ENCODE measurements at places on chromosomes 1 and 21.

GRCh38 chr1:170114906-170115305, 30.9 kb upstream of the NTMT2 start:
- no peak for DNase-seq

DNA sequence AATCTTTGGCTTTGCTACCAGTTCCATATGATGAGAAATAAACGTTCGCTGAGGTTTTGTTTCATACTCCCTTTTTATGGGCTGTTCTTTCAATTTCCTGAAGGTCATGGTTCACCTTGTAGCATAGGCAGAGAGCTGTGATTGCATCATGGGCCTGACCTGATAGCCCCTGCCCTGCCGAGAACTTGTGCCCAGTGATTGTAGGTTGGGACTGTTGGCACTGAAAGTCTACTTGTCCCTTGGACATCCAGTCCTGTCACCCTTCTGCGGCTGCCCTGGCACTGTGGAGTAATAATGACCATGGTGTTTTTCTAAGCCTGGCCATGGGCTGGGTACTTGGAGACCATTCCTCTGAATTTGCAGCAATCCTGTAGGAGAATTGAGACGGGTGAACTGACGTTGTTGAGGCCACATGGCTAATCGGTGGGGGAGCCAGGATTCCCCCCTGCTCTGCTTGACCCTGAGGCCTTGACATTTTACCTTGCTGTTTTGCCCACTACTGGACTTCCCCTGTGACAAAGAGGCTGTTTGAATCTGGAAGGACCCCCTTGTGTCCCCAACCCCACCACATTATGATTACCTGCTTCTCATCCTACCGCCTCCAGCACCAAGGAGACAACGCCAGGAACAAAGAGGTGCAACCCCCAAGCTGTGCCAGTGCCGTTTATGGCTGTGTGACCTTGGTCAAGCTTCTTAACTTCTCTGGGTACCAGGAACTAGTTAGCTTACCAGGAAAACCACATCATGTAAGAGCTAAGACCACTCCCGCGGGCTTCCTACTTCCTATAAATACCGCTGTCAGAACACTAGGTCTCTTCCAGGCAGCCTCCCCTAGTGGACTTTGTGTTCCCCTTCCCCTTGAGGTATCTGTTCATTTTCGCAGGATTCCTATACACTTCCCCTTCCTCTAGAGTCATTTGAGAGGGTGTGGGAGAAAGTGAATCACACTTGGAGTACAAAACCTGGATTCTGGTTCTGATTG, 23.4 kb downstream of the SESN2 start:
- DNase-seq, result no peak

DNA sequence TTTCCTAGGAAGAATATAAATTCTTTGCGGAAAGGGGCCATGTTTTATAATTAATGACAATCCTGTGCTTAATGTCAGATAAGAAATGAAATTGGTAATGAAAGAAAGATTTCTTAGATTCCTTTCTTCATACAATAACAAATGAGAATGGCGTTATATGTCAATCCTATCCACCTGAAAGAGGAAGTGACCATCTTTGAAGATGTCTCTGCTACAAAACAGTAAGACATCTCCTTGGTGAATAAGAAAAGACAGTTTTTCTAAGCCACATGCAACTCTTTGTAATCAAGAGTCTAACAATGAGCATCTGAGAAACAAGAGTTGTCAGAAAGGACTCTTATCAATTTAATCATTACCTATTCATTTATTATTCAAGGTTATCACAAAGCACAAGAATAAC, 286.0 kb downstream of the VAV3 start:
- no peak for DNase-seq

GRCh38 chr1:221937155-221937953, 195.5 kb upstream of the DUSP10 start:
- no peak for DNase-seq

DNA sequence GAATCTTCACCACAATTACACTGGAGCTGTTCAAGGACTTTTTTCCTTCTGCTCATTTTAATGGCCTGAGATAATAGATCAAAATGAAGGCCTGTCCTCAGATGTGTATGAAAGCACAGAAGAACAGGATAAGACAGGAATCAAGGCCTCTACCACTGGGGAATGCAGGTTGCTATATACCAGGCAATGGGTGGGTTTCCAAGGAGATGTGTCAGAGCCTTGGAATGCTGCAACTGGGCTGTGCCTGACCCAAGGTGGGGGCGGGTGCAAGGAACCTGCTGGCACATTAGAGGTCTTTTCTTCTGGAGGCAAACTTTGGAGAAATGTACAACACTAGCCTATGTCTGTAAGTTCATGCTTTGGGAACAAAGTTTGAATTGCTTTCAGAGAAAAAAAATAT, 21.7 kb upstream of the LAMC2 start:
- no peak for DNase-seq

GRCh38 chr1:227316456-227316855, 1.8 kb downstream of the CDC42BPA start:
- DNase-seq, result no peak

DNA sequence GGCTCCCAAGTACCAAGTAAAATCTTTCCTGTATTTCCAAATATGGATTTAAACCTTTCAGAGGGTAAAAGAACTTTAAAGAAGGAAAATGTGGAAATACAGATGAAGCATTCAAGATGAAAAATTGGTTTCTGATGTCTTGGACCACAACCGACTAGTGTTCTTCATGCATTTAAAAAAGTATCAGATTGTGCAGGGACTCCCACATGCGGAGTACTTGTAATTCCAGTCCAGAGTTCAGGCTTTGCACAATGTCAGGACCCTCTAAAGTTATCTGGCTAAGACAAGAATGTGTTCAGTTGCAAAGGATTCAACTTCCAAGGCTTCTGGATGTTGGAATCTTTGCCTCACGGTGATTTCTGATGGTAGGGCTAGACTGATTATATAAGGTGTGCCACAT, 66.7 kb downstream of the RGL1 start:
- DNase-seq, result no peak

DNA sequence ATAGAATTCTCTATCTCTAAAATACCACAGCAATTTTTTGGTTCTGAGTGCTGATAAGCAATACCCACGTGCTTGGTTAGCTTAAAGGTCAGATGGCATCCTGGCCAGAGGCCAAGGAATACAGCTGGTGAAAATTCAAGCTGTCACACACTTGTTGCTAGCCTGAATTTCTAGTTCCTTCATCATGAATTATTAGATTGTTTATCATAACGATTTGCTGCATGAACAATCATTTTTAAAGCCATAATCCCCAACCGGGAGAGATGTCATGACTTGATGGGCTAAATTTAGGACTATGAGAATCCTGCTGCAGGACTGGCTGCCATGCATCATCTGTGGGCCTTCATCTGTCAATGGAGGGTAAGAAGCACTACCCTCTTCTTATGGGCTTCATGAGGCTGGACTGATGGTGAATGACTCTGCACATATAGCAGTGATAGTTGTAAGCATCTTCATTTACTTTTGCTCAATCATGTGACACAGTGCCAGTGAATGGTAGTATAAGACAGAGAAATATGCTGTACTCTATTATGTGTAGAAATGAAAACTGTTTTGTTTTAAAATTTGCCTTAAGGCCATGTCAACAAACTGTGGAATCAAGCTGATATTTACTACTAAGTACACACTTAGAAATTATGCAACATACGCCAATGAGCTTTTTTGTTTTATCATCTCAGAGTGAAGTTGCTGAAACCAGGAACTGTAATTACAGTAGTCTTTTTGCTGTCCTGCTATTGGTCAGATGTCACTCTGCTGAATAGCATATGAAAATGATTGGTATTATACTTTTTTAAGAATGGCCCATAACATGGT, 80.5 kb upstream of the RALGPS2 start:
- no peak for DNase-seq

GRCh38 chr1:202940561-202940960, 13.5 kb upstream of the KLHL12 start:
- no peak for DNase-seq

DNA sequence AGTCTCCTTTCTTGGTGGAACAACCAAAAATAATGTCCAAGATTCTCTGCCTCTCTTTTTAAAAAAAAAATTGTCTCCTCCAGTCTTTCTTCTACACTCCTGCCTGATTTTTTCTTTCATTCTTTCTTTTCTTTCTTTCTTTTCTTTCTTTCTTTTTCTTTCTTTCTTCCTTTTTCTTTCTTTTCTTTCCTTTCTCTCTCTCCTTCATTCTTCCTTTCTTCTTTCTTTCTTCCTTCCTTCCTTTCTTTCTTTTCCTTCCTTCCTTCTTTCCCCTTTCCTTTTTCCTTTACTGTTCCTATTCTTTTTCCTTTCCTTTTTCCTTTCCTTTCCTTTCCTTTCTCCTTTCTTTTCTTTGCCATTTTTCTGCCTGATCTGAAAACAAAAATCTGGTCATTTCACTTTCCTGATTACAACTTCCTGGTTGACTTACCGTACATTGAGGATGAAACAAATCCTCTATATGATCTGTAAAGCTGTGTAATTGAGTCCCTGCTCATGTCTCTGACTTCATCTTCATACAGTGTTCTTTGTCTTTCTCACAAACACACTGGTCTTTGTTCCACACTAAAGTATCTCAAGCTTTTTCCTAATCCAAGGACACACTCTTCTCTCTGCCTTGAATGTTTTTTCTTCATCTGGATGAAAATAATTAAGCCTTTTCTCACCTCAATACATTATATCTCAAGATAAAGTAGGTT, 6.1 kb upstream of the KRTAP23-1 start:
- no peak for DNase-seq

- DNase-seq, result no peak
Observed at GRCh38 chr1:203145321-203146041, 18.0 kb downstream of the ADORA1 start.

DNA sequence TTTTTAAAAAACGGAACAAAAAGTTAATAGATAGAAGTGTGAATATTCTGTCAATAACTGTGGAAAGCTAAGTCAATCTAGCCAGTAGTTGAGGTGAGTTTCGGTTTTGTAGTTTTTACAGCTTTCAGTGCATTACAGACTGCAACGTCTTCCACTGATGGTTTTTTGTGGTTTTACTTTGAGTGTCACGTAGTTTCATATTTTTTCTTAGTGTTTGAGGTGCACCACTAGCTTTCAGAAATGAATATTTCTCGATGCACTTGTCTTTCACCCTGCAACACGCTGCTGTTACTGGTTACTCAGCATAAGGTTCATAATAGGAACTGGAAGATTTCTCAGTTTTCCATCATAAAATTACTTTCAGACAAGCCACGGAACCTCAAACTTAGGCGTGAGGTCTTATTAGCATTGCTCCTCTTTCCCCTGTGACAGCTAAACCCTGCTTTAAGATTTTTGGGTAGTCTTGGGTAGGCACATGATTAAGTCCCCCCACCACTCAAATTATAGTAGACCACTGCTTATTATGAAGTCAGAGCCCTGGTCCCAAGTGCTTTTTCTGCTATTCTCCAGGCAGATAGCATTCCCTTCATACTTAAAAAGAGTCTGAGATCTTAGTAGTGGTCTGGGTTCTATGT, 1412.7 kb downstream of the KCNT2 start:
- no peak for DNase-seq

DNA sequence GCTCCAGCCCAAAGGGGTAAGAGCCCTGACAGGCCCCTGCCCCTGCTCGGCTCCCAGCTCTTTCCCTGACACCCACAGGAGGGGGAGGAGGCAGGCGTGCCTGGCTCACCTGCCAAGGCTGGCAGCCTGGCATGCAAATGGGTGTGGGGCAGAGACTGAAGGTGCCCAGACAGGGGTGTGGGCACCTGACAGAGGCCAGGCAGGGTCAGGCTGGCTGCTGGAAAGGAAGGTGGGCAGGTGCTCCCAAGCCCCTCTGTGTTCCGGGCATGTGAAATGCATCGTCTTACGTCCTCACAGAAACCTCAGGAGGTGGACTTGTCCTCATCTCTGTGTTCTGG, 19.4 kb upstream of the CASZ1 start:
- DNase-seq, result no peak

- DNase-seq, result no peak
Observed at GRCh38 chr1:64664299-64664698, 80.6 kb upstream of the RAVER2 start.

DNA sequence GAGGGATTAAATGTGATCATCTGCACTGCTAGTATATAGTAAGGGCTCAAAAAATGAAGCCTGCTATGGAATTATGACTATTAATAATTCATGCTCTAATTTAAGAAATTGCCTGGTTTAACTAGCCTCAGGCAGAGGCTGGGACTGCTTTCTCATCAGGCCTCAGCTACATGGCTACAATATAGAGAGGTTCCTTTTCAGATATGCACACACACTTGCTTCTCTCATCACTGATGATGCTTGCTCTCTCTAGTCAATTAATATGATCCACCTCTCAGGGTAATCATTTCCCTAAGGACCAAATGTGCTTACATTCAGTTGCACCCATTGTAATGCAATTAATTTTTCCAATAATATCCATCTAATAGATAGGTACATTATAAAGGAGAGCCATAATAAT, 324.9 kb upstream of the ST6GALNAC5 start:
- DNase-seq, result no peak

- no peak for DNase-seq
Observed at GRCh38 chr1:162617513-162617912, 14.8 kb upstream of the DDR2 start.

DNA sequence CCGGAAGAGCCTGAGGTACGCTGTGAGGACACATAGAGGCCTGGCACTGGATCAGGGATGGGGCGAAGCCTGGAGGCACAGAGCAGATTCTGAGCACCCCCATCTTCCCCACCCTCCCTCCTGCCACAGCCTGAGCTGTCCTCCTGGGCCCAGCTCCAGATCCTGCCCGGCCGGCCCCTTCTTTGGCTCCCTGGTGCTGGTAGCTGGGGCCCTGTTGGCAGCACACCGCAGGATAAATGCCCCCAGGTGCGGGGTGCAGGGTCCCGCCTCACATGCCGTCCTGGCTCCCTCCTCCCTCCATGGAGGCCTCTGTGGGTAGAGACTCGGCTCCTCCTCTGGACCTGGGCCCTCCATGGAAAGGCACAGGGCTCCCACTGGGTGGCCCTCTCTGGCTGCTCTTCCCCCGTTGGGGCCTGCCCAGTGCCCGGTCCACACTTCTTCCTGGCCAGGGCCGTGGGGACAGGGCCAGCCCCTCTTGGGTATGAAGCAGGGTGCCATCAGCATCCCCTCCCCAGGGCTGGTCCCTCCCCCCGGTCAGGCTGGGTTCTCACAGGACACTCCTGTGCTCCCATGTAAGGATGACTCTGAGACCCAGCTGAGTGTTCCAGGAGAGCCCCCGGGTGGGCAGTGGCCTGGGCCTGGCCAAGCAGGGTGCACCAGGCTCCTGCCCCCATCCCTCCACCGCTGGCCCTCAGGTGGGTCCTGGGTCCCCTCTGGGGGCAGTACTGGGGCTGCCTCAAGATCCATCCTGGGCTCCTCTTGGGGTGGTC, 1.1 kb upstream of the OBSCN start:
- no peak for DNase-seq

GRCh38 chr21:43813656-43813980, 24.2 kb downstream of the RRP1 start:
- no peak for DNase-seq

- DNase-seq, result no peak
Observed at GRCh38 chr1:83996621-83997020, 2.3 kb downstream of the TTLL7 start.

GRCh38 chr1:164587617-164588501, 28.9 kb downstream of the PBX1 start:
- DNase-seq, result peak; percentile 76
